Panc1 (cell line): ENCODE measurements at places on chromosomes 12 and 14.

DNA sequence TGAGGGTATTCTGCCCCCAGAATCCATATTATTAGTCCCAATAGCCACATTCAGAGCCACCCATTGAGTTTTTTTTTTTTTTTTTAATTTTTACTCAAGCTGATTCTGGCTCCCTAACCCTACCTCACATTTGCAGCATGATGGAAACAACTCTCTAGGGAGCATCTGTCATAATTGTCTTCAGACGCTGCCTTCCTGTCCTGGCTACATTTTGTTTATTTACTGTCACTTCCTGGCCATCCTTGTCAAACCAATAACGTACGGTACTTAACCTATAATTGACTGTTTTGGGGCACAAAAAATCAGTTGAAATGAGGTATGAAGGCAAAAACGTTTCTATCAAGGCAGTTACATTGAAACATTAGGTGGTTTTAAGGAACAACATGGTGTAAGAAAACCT, 2.1 kb downstream of the GLIPR1 start:
- H3K36me3 ChIP-seq, result no peaks in the 10 kb centered on the region
- no peak overlapping the region for H3K4me3 ChIP-seq
- H3K27ac ChIP-seq, result peak overlapping the region; percentile 77; the same call in 1 of the 2 replicates

GRCh38 chr12:45270951-45271350, 55.1 kb downstream of the ANO6 start:
- no peak overlapping the region for H3K4me3 ChIP-seq
- peaks cover 30% of the 10 kb centered on the region for H3K4me1 ChIP-seq
- H3K27ac ChIP-seq, result no peak overlapping the region
- H3K27me3 ChIP-seq, result no peaks in the 10 kb centered on the region
- no peak for DNase-seq
- H3K36me3 ChIP-seq, result no peaks in the 10 kb centered on the region

DNA sequence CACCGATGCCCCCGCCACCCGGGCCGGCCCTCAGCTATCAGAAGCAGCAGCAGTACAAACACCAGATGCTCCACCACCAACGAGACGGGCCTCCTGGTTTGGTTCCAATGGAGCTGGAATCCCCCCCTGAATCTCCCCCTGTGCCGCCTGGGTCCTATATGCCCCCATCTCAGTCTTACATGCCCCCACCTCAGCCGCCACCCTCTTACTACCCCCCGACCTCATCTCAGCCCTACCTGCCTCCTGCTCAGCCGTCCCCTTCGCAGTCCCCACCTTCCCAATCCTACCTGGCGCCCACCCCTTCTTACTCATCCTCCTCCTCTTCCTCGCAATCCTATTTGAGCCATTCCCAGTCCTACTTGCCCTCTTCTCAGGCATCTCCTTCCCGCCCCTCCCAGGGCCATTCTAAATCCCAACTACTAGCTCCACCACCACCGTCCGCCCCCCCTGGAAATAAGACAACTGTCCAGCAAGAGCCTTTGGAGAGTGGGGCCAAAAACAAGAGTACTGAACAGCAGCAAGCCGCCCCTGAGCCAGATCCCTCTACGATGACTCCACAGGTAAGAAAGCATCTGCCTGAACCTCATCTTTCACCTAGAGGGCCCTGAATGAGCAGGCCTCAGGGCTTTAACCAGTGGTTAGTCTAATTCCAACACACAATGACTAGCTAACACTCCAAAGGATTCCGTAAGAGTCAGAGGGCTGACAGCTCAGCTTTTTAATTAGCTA, 851 bp downstream of the YLPM1 start:
- peak overlapping the region; percentile 68 for H3K27ac ChIP-seq
- DNase-seq, result no peak
- no peaks in the 10 kb centered on the region for H3K27me3 ChIP-seq
- H3K36me3 ChIP-seq, result no peaks in the 10 kb centered on the region; the same call in none of the 2 replicates

GRCh38 chr14:106635569-106635968, 1109.2 kb downstream of the TMEM121 start:
- no peak overlapping the region for H3K27ac ChIP-seq
- H3K36me3 ChIP-seq, result no peaks in the 10 kb centered on the region
- no peak for DNase-seq
- H3K4me3 ChIP-seq, result no peak overlapping the region
- H3K4me1 ChIP-seq, result no peaks in the 10 kb centered on the region
- no peaks in the 10 kb centered on the region; the same call in 1 of the 2 replicates for H3K27me3 ChIP-seq

- DNase-seq, result no peak
- H3K27ac ChIP-seq, result no peak overlapping the region
- no peaks in the 10 kb centered on the region for H3K36me3 ChIP-seq
- no peak overlapping the region for H3K4me3 ChIP-seq
Observed at GRCh38 chr12:104689635-104690034, 232.9 kb downstream of the CHST11 start.

DNA sequence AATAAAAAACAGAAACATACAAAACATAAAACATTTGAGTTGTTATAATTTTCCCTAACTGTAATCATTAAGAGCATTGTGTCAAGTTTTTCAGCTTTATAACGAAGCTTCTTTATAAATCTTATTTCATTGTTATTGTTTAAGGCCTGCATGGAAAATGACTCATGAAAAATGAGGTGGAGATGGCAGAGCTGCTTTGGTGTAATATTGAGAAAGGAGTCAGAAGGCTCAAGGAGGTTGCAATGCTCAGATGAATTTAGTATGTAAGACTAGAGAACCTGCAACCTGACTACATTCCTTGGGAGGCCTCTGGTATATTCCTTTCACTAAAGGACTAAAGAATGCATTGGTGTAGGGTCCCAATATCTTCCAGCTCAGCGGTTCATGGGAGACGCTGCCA, 61.5 kb downstream of the TMEM30B start:
- no peak overlapping the region for H3K27ac ChIP-seq
- H3K4me1 ChIP-seq, result no peaks in the 10 kb centered on the region
- no peaks in the 10 kb centered on the region for H3K36me3 ChIP-seq

- H3K4me1 ChIP-seq, result no peaks in the 10 kb centered on the region
- no peak overlapping the region for H3K27ac ChIP-seq
- H3K4me3 ChIP-seq, result no peak overlapping the region
- DNase-seq, result no peak
Observed at GRCh38 chr14:87908550-87908949, 84.4 kb downstream of the GALC start.

DNA sequence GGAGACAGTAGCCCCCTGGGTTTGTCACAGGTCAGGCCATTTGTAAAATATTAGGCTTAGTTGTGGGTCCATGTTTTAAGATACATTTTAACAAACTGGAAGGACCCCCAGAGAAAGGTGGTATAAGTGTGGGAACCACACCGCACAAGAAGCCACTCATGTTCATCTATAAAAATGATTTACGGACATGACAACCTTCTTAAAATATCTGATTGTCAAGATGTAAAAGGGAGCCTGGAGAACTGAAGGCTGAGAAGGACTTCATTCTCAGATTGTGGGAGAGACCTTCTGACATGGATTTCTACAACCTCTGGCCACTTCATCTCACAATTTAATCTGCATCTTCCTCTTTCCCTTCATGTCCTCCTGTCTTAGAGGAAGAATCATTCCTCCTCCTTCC, 102.4 kb downstream of the VCPKMT start:
- peaks cover 29% of the 10 kb centered on the region for H3K4me1 ChIP-seq
- no peaks in the 10 kb centered on the region for H3K27me3 ChIP-seq
- no peak overlapping the region for H3K4me3 ChIP-seq

DNA sequence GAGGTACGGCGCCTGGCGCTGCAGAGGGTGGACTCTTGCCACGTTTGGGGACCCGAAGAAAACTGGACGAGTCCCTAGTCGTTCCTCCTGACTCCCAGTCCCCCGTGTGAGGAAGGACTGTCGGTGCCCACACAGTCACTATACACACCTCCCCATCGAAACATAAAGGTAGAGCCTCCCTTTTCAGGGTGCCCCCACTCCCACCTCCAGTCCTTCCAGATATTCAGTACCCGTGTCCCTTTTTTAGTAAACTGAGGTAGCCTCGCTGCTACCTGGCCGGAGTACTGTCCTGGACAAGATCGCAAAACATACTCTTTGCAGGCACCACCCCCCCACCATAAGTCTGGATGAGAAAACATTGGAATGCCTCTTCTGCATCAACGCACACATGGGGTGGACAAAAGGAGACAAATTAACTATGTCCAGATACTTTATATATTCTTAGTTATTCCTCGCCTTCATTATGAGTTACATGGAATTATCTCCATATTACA, 610 bp upstream of the KMT2D start:
- peaks cover 24% of the 10 kb centered on the region for H3K4me1 ChIP-seq
- peak overlapping the region; percentile 97 for H3K4me3 ChIP-seq
- H3K27ac ChIP-seq, result peak overlapping the region; percentile 84
- DNase-seq, result no peak
- H3K36me3 ChIP-seq, result no peaks in the 10 kb centered on the region; the same call in 1 of the 2 replicates

DNA sequence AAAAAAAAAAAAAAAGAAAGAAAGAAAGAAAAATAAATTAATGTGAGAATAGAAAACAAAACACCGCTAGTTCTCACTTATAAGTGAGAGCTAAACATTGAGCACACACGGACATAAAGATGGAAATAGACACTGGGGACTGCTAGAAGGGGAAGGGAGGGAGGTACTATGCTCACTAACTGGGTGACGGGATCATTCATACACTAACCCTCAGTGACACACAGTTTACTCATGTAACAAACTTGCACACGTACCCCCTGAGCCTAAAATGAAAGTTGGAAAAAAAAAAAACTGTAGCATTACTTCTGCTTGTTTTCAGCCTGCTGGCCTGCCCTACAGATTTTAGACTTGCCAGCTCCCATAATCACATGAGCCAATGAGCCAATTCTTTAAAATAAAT, 10.5 kb upstream of the PRMT5 start:
- H3K36me3 ChIP-seq, result no peaks in the 10 kb centered on the region
- H3K4me3 ChIP-seq, result no peak overlapping the region
- H3K27me3 ChIP-seq, result no peaks in the 10 kb centered on the region
- no peaks in the 10 kb centered on the region for H3K4me1 ChIP-seq
- DNase-seq, result no peak
